Activated CD4-positive, alpha-beta T cell treated with anti-CD3 and anti-CD28 coated beads, Interleukin-2, amount 10 ng/mL, durations not matched to agents 7 days and 5 days (primary cell): ENCODE measurements at places on chromosomes 1 and 21.

- DNase-seq, result no peak
Measured at GRCh38 chr1:183444243-183444642, 26.1 kb upstream of the NMNAT2 start.

DNA sequence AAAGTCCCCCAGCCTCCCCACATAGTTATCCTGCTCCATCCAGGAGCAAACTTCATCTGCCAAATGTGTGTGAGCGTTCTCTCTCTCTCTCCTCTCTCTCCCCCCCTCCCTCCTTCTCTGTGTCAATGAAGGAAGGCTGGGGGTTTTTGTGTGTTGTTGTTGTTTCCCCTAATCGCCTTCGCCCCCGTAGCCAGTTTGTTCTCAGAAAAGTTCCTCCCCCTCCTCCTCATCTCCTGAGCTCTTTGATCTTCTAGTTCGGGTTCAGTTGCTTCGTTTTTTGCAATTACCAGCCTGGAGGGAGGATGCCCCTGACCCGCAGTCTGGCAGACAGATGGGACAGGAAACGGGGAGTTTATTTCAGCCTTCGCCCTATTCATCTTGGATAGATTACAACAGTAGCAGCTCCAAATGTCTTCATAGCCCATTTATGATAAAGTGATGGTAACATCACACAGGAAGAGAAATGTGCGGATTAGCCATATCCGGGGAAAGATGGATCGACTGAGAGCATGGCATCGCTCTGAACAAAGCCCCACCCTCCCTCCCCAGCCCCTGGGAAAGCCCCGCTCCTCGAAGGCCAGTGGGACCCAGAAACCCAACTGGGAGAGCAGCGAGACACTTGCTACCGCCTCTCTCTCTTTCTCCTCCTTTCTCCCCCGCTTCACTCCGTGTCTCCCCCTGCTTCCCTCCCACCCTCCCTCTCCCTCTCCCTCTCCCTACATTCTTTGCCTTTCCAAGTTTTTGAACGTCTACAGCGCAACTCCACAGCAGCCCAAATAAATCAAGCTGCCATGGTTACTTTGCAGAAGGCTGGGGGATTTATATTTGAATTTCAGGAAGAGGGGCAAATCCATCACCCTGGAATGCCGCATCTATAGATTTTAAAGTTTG is 139.7 kb upstream of the ARHGEF16 start:
- no peak for DNase-seq

- no peak for DNase-seq
Measured at GRCh38 chr21:27631471-27631870, 664.6 kb upstream of the ADAMTS5 start.

DNA sequence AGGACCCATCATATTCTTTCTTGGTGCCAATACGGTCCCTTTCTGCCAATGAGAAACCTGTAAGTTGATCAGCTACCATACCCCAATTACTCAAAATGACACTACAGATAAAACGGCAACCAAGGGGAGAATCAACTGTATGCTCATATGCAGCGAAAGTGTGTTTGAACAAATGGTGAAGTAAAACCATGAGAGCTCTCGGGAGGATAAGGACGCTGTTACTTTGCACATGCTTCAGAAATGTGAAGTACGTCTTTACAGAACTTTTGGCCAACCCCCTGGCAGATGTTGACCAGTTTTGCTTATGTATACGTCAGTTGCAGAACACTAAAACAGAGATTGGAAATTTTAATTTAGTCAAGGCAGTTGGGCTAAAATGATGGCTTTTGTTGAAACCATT is 79.6 kb downstream of the PROX1 start:
- DNase-seq, result no peak

- DNase-seq, result no peak
Measured at GRCh38 chr1:31371121-31371959, 1.5 kb downstream of the FABP3 start.

DNA sequence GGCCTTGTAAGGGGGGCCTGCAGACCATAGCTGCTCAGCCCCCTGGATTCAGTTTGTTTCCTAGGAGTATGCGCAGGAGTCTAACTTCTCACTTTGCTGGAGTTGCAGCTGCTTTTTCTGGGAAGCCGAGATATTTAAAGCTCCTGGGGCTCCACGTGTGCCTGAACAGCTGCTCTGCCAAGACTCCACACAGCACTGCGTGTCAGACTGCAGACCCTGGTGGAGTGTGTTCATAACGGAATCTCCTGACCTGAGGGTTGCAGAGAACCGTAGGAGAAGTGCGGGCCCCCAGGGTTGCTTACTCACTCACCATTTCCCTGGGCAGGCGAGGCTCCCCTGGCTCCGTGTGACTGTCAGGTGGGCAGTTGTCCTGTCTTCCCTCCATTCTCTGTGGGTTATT is 474.3 kb upstream of the TMPRSS15 start:
- no peak for DNase-seq

DNA sequence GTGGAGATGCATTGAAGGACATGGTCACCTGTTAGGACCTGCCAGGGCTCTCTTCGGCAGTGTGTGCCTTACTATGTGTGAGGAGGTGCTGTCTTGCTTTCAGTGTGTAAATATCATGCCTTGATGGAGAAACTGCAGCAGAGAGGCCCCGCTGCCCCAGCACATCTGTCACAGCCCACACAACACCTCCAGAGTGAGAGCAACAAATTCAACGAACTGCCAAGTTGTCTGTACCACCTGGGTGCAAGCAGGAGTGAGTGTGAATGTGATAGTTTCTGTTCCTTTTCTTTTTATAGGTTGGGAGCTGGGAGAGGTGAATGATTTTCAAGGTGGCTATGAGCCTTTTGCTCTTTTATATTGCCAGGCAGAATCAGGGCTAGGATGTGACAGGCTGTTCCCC is 114.6 kb upstream of the KIAA0040 start:
- DNase-seq, result no peak

GRCh38 chr21:35150562-35151226 is 101.6 kb upstream of the RUNX1 start:
- DNase-seq, result no peak
